Calu3 (cell line): ENCODE measurements at places on chromosomes 2 and 18.

- no peak for DNase-seq
Observed at GRCh38 chr2:151670346-151670745, 63.9 kb downstream of the NEB start.

DNA sequence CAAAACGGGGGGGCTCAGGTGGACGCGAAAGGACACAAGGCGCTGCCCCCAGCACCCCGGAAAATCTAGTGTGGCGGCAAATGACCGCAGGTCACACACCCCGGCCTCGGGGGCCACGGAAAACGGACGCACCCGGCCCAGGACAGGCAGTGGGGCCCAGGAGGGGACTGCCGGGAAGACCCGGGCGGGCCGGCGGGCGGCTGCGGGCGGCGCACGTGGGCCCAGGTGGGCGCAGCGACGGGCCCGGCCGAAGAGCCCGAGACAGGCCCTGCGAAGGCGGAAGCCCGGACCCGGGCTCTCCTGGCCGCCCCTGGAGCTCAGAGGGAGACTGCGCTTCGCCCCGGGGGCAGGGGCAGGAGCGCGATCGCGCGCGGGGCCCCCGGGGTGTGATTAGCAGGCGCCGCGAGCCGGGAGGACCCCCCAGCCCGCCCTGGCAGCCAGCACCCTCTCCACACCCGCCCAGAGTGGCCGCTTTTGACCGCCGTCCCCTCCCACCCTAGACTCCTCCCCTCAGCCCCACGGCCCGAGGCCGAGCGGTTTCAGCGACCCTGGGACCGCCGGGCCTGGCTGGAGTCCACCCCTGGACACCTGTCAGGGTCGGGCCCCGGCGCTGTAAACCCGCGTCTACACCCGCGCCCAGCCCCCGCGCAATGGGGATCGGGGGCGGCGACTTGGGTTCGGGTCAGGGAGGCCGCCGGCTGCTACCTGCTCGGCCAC is 773 bp downstream of the MBP start:
- DNase-seq: peak; percentile 89

GRCh38 chr2:187365315-187365714 is 82.7 kb downstream of the CALCRL start:
- DNase-seq: no peak

- DNase-seq: peak; percentile 64
Observed at GRCh38 chr2:6973895-6974545, 56.8 kb downstream of the RNF144A start.

DNA sequence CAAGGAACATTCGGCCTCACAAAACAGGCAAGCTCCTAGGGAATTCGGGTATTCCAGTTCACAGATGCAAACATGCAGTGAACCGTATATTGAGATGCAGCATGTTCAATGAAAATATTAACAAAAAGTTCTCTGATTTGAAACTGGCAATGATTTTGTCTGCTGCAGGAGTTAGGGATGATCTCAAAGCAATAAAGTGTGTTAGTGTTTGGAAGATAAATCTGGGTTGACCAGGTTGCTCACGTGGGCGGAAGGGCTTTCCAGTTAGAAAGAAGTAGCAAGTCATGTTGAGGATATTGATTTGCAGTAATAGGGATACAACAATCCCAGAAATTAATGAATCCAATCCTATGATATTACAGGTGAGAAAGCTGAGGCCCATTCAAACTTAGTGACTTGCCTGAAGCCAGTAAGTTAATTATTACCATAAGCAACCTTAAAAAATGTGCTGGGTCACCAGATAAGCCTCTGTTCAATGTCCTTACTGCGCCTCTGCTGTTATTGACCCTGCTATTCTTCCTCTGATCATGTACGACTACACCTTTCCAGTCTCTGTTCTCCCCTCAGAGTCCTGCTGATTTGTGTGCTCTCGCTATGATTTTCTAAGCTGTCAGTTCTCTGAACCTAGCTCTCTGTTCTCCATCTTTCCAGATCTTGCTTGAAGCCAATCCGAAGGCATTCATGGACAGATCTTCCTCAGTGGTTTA is 370.8 kb downstream of the DSEL start:
- no peak for DNase-seq

GRCh38 chr18:32368170-32368569 is 102.5 kb downstream of the GAREM1 start:
- no peak for DNase-seq

DNA sequence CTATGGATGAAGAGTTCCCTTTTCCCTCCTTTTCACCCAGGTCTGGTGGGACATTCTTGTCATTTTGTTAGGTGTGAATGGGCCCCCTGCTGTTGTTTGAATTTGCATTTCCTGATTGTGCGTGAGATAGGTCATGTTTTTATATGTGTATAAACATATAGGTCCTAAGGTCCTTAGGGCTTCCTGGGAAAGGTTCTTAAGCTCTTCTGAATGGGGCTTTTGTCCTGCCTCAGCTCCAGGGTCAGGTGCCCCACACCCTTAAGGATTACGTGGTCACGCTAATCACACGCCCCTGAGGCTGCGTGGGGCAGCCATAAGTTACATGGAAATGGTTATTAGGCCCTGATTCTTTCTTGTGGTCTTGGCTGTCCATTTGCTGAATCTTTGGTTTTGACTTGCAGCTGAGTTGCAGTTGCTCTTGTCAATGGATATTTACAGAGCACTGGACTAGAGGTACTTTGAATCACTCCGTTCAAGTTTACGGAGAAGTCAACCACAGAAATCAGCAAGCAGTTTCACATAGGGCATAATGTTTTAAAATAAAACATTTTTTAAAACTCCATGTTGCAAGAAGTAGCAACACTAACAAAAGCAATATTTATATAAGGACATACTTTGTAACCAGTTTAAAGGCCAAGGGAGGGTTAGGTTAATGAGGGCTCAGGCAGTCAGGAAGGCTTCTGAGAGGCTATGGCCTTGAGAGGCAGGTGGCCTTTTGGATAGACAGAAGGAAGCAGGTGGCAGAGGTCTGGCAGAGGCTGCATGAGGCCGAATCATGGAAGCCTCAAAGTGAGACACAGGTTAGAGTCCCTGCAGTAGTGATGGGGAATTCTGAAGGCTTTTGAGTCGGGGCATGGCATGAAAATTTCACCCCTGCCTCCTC is 24.2 kb downstream of the LIPG start:
- no peak for DNase-seq

DNA sequence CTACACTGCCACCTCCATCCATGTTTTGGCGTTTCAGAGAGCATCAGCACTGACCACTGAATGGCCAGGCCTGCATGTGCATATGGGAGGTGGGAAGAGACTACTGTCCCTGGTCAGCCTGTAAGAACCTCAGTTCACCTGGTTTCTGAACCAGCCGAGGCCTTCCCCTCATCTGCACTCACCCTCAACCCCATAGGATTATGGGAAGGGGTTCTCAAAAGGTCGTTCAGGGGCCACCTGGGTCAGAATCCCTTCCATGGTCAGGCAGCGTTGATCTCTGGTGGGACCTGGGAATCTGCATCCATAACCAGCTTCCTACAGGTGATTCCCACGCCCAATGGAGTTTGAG is 36.7 kb downstream of the TET3 start:
- DNase-seq: no peak

DNA sequence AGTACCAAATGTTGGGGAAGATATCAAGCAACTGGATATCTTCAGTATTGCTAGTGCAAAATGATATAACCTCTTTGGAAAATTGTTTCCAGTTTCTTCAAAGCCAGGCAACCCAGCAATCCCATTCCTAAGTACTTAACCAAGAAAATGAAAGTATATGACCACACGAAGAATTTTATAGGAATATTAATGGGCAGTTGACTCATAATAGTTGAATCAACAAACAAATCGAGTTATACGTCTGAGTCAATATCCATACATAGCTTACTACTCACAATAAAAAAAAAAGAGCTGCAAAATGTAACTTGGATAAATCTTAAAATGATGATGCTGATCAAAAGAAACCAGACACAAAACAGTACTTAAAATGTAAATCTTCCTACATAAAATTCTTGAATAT is 810.4 kb downstream of the METTL4 start:
- DNase-seq: no peak

DNA sequence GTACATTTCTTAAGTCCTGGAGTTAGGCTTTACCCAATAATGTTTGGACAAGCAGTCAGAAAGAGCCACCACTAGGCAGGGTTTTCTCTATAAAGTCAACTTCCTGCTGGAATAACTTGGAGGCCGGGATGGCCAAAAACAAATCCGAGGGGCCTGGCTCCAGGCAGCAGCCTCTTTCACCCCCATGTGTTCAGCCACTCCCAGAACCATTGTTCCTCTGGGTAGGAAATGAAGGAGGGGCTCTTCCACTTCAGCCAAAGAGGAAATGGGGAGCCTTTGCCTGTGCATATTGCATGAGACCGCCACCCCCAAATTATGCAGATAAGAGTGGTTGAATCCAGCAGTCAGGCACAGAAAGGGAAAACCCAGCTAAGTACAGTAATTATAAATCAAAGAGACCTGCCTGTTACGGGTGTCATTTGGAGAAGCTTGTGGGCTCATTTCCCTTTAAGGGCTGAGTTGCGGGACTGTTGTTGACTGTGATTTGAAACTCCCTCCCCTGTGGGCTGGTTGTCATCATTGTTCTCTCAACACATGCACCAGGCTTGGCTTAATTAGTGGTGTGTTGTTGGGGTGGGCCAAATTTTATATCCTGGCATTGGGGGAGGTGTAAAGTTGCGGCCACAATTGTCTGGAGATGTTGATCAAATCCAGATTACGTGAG is 212.8 kb upstream of the SOX11 start:
- no peak for DNase-seq

- no peak for DNase-seq
Observed at GRCh38 chr2:118842661-118843482, 4.6 kb downstream of the EN1 start.

DNA sequence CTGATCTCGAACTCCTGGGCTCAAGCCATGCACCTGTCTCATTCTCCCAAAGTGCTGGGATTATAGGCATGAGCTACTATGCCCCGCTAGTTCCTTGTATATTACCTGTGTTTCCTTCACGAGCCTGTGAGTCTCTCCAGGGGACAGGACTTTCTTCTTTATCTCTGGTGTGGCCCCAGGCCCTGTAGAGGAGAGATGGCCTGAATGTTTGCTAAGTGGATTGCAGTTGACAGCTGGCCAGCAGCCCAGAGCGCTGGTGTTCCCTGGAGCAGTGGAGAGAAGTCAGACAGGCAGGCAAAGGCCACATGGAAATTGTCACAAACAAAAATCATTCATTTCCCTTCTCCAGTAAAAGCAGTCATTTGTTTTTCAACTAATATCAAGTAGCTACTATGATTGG is 17.9 kb downstream of the LPIN1 start:
- DNase-seq: no peak

DNA sequence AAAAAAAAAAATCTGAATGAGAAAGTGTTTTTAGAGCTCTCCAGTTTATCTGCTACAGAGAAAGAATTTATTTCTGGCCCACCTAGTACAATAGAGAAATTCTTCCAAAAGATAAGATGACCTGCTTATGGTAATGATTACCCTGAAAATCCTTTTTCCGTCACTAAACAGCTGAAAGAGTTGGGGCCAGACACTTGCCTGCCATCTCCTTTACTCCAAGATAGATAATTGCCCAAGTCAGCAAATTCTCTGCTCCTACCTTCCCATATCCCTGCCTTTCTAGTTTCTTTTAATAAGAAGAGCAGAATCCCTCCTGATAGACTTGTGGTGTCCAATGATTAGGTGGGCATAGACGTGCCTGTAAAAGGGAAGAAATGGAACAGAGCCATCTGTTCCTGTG is 28.1 kb downstream of the EIF4E2 start:
- no peak for DNase-seq

GRCh38 chr18:34595690-34596089 is 114.4 kb upstream of the DTNA start:
- DNase-seq: peak; percentile 22

- no peak for DNase-seq
Observed at GRCh38 chr2:174259981-174260380, 11.6 kb upstream of the OLA1 start.

DNA sequence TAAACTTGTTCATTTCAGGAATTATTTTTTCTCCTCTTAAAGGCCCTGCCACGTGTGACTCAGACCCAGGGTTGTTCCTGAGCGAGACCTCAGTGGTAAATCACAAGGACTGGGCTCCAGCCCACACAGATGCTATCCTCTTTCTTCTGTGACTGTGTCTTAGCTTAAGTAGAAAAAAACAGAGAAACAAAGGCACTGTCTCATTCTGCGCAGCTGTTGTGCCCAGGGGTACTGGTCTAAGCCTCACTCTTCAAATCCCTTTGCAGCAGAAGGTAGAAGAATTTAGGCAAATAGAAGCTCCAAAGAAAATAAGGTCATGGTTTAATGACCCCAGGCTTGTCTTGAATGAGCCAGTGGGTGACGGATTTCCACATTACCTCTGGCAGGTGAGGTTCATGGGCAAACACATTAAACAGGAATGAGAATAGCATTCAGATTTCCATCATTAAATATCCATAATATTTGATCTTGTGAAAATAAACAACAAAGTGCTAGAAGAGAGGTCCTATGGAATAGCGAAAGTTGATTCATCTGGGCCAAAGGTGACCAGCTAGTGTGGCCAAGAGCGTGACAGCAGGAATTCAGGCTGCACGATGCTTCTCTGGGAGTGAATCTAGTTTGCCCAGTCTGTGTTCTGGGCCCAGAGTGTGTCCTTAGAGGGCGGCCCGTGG is 63.3 kb downstream of the LIPG start:
- DNase-seq: no peak

GRCh38 chr2:236981701-236982485 is 103.8 kb upstream of the COPS8 start:
- DNase-seq: no peak

DNA sequence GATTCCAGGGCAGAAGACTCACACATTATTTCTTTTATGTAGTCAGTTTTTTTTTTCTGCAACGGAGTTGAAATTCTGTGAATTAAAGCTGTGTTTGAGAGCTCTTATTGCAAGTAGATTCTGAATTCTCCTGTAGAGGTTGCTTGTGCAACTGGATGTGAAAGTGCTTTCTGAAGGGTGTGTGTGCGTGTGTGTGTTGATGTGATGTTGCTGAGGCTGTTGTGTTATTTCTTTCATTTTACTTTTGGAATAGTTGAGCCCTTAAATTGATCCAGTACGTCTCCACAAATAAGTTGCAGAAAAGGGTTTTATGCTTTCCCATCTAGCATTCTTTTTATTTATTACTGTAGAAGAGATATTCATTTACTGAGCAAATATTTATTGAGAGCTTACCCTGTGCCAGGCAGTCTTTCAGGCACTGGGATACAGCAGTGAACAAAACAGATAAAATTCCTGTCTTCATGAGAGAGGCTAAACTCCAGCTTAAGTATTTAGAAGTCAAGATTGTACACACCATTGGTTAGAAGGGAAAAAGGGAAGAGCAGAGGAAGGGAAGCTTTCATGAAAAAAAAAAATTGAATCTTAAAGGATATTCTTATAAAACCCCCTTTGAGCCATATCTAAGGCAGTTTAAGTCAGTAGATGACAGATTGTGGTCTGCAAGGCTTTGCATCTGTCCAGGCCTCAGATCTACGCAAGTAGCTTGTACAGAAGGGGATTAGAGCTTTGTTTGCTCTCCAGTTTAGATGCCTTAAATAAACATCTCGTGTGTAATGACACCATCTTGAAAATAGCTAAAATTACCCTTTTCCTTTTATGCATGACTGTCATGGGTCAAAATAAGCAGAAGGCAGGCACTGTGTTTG is 58.2 kb downstream of the MYO1B start:
- no peak for DNase-seq

DNA sequence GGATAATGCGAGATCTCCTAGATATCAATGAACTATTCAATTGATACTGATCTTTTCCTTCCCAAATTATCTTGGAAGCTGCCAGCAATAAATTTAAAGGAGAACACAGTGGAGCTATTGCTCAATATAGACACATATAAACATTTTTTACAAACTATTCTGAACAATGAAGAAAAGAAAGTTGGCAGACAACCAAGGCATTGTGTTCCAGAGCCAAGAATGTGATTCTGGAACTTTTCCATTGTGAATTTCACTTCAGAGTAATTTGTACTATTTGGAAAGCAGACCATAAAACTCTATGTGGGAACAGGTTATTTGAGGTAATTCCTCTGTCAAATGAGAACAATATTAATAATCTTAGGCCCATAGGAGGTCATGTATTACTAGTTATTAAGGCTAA is 588.2 kb downstream of the IRS1 start:
- DNase-seq: peak; percentile 3
